ENCODE measurements at places on chromosomes 1 and 21.

DNA sequence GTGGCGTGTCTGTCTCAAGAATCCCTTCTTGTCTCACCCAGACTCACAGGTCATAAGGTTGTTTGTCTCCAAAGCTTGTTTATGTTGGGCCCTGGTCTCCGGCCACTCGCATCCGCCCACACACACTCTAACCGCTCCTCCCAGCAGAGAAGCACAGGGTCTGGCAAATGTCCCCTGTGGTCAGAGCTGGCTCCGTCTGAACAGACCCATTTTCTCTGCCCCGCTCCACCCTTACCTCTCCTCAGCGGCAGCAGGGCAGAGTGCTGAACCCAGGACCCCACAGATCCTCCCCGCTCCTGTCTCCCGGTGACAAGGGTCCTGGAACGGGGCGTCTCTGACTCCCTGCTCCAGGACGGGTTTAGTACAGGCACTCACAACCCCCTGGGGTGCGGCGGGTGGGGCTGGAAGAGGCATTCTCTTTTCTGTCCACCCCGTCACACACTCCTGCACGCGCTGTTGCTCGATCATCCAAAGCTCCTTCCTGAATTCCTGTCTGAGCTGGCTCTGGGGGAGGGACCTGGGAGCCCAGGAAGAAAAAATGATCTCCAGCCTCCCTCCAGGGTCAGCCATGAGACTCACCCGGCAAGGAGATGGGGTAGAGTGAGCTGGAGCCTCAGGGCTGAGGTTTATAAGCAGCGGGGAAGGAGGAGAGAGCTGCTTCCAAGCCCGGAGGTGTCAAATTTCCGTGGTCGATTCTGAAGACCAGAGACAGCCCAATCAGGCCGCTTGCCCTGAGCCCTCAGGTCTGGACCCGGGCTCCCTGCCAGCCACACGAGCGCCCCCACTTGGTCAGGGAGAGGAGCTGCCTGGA, at the start of gene S100A13:
TSS of gene S100A13 (minus strand) at position 602 of the 811 bp plus-strand sequence. CDS start 1,033 bp downstream, outside the sequence.
- no peak for DNase-seq

DNA sequence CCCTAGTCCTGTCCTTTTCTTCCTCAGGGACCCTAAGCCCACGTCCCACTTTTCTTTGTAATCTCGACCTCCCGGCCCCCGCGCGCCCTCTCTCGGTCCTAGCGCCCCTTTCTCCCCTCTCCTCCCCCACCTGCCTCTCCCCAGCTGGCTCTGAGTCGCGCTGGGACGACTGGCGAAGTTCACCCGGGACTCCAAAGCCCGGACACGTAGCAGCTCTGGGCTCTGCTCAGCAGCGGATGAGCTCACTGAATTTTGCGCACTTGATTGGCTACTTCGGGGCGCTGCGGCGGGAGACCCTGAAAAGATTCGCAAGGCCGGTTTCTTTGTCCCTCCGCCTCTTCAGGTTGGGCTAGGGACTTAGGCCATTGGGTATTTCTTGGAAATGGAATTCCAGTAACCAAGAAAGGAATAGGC, 16.3 kb upstream of the ACKR1 start:
- DNase-seq: no peak

DNA sequence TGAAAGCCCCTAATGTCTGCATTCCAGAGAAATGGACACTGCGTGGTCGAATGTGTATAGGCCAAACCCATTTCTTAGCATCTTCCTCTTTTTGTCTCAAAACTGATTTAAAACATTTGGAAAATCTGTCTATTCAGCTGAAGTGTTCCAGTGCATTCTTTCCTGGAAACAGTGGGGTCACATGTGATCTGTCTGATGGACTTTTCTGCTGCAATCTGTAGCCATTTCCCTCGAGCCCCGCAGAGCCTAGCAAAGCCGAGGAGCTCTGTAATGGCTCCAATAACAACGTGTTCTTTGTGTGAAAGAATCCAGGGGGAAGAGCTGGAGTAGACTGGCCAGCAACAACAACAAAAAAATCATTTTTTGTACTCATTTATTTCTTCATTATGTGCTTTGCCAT, 329.3 kb downstream of the BARHL2 start:
- DNase-seq: no peak

GRCh38 chr1:46399307-46399706, 5.2 kb downstream of the FAAH start:
- DNase-seq: no peak

GRCh38 chr1:93007941-93008577, 46.8 kb upstream of the DIPK1A start:
- DNase-seq: no peak

DNA sequence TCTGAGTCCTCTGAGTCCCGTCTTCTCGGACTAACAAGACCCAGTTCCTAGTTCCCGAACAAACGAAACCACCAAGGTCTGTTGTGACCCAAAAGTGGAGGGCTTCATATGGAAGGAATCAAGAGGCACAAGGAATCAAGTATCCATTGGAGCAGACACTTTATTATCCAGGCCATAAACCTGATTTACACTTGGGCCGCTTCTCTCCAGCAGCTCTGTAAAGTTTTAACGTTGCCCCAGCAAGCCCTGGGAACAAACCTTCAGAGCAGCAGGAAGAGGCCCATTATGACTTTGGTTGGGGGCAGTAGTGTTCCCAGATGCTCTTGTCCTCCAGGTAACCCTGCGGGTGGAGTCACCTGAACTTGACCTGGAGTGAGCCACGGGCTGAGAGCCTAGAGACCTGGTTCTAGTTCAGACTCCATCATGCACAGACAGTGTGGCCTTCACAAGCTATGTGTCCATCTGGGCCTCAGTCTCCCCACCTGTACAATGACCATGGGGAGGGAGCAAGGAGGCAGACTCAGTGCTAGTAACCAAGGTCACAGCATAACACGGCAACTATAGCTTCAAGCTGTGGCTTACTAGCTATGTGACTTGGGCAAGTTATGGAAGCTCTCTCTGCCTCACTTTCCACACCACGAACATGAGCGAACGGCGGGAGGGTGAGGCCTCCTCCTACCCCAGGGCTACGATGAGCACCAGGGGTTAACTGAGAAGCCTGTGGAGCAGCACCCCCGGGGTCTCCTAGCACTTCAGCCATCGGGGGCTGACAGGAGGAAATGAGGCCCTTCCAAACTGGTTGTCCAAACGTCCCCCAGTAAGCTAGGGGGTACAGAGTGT, 95.7 kb downstream of the GLIS1 start:
- no peak for DNase-seq

- no peak for DNase-seq
Observed at GRCh38 chr1:44621841-44622286, 52.4 kb downstream of the TMEM53 start.

- no peak for DNase-seq
Observed at GRCh38 chr1:51303751-51304251, 26.6 kb downstream of the TTC39A start.

- no peak for DNase-seq
Observed at GRCh38 chr1:3550511-3551289, 60.6 kb downstream of the MEGF6 start.

- no peak for DNase-seq
Observed at GRCh38 chr1:75243124-75243523, 108.9 kb downstream of the LHX8 start.

DNA sequence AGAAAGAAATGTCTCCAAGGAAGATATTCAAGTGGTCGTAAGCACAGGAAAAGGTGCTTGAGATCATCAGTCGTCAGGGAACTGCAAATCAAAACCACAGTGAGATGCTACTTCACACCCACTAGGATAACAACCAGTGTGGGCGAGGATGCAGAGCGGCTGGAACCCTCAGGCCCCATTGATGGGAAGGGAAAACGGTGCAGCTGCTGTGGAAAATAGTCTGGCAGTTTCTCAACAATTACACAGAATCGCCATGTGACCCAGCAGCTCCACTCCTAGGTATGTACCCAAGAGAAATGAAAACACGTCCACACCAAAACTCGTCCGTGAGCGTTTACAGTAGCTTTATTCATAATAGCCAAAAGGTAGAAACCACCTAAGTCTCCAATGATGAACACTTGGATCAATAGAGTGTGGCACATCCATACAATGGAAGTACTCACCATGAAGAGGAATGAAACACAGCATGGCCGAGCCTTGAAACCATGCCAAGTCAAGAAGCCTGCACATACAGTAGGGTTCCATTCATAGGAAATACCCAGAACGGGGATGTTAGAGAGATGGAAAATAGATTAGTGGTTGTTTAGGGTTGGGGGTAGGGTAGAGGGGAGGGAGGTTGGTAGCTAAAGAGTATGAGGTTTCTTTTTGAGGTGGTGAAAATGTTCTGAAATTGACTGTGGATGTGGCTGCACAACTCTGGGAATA, 6.1 kb downstream of the DFFB start:
- DNase-seq: no peak

DNA sequence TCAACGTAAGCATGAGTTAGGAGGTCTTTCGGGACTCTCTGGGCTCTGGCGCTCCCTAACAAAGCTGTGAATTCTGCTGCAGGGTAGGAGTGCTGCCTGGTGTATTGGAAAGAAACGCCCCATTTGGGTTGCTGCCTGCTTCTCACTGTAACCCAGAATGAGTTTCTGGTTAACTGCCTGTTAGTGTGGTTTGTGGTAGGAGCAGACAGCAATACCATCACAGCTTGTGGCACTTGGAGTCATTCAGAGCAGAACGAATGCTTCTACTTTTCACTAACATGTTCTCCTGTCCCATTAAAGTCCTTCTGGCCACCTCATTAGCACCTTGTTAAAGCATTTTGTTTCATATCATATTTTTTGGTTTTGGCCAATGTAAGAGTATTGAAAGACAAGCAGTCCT, 18.1 kb downstream of the MAP3K7CL start:
- DNase-seq: no peak

- DNase-seq: no peak
Observed at GRCh38 chr1:112934577-112934976, 21.4 kb downstream of the SLC16A1 start.

- no peak for DNase-seq
Observed at GRCh38 chr1:11198851-11199594, 9.9 kb downstream of the ANGPTL7 start.

DNA sequence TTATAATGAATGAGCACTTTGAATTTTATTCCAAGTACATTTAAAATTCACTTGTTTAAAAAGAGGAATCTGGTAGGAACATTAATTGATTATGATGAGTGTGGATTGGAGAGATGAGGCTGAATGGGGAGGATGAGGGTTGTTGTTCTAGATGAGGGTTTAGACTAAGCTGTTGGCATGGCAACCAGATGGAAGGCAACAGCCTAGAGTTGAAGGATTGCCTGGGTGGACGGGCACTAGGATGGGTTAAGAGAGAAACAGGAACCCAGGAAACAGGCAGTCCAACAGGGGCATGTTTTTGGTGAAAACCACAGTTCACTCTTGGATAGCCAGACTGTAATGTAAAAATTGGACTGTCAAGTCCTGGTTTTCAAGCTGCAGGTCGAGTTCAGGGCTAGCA, 125.5 kb downstream of the CHRM3 start:
- DNase-seq: no peak

DNA sequence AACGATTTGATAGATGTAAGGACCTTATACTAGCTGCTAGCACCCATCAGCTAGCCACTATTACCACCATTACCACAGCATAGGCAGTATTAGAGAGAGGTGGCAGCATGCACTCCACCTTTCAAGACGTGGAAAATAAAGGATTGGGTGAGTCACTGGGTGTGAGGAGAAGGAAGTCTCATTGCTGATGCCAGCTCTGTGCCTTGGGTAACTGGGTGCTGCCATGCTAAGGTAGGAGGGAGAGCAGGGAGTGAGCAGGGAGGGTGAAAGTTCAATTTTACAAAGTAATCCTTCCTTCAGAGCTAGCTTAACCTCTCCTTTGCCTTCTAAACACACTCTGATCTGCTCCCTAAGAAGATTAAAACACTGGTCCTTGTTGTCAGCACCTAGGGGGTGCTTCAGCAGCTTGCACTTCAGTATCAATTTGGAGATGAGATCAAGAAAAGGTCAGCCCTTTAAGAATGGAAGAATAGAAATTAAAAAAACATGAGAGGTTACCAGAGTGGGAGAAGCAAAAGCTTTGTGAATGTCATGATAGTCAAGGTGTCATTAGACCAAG, 1.8 kb upstream of the LIN9 start:
- DNase-seq: no peak

DNA sequence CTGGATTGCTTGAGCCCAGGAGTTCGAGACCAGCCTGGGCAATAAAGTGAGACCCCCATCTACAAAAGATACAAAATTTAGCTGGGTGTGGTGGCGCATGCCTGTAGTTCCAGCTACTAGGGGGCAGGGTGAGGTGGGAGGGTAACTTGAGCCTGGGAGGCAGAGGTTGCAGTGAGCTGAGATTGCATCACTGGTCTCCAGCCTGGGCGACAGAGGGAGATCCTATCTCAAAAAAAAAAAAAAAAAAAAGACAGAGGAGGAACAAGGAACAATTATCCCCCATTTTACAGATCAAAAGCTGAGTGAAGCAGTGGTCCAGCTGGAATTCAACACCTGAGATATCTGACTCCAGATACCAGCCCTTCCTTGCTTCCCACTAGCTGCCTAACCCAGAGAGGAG, 34.8 kb downstream of the L1TD1 start:
- no peak for DNase-seq
